ENCODE measurements at places on chromosomes 7 and 10. TPM values are rescaled to one million over a fixed set of nuclear protein-coding genes. Genes with fewer than 3 reads are reported as not detected.

GRCh38 chr10:24153537-24153936 lies 55.4 kb upstream of the KIAA1217 start:
- ATAC-seq = no peak

DNA sequence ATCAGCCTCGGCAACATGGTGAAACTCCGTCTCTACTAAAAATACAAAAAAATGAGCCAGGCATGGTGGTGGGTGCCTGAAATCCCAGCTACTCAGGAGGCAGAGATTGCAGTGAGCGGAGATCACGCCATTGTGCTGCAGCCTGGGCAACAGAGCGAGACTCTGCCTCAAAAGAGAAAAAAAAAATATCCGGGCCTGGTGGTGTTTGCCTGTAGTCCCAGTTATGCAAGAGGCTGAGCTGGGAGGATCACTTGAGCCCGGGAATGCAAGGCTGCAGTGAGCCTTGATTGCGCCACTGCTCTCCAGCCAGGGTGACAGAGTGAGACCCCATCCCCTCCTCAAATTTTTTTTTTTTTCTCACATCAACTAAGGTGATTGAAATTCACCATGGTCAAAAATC lies 42.8 kb downstream of the CDC123 start:
- ATAC-seq = no peak

MUC3A gene
- total RNA-seq = 0.16 TPM

ABCC2 gene
- 0.36 TPM for total RNA-seq

Data from esophagus mucosa (tissue), 1 donor.